CD4-positive, alpha-beta T cell treated with Interleukin-15 for 1 hour (primary cell): ENCODE measurements at places on chromosomes 1 and 21.

- DNase-seq: no peak
Measured at GRCh38 chr1:226066415-226067078, 4.0 kb downstream of the H3-3A start.

GRCh38 chr1:25758466-25759070, 41.4 kb upstream of the SELENON start:
- DNase-seq: no peak

GRCh38 chr1:94103608-94104007, 17.3 kb downstream of the ABCA4 start:
- no peak for DNase-seq

GRCh38 chr1:117592155-117592554, 13.7 kb upstream of the TENT5C start:
- no peak for DNase-seq

DNA sequence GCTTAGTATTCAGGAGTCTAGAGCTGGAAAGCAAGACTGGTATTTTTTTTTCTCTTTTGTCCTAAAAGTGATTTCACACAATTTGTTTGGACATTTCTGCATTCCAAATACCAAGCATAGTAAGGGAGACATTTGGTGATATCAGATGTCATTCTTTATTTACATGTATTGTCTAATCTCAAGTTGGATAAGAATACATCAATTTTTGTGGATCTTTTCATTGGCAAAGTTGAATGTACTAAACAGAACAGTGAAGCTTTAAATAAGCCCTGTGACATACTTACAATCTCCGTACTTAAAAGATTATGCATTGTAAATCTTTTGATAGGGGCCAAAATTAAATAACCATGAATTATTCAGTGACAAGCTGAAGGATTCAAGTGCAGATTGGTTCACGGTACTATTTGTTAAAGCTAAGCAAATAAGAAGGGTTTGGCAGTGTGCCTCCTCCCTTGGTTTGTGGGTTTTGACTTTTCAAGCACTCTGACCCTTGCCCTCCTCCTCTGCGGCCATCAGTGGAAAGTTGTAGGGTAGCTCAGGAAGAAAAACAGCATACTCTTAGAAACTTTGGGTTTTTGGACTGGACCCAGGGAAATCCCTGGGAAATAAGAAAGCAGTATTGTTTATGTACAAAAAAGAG, 663.7 kb downstream of the ADGRL2 start:
- no peak for DNase-seq

GRCh38 chr1:157448636-157449035, 103.7 kb downstream of the FCRL5 start:
- DNase-seq: no peak

DNA sequence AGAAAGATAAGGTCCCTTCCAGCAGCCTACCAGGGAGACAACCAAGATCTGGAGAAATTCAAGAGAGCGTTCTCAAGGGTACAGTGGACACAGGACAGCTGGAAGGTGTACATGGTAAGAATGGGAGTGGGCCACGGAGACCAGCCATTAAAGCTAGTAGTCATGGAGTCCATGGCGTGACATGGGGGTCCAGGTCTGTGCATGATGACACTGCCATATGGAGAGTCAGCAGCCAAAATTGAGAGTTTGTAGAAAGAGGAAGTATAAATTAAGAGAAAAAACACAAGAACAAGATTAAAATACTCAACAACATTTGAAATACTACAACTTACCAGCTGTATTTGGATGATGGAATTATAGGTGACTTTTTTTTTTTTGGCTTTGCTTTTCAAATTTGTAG, 7.9 kb upstream of the LORICRIN start:
- no peak for DNase-seq

DNA sequence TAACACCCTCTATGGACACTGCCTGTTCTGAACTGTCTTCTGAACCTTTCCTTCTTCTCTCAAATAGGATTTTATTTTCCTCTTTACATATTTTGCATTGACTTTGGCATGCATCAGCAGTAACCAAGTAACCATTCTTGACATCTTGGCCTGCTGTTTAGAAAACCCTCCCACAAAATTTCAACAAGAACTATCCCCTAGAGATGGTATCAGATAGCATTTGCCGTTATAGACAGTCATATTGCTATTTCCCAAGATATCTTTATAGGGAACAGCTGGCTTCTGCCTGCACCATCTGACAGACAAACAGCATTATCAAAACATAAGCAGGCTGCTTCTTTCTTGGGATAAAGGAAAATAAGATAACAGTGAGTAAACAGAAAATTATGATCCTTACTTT, 54.7 kb downstream of the LHX8 start:
- no peak for DNase-seq

- no peak for DNase-seq
Measured at GRCh38 chr21:42140196-42140934, 69.2 kb downstream of the UMODL1 start.

DNA sequence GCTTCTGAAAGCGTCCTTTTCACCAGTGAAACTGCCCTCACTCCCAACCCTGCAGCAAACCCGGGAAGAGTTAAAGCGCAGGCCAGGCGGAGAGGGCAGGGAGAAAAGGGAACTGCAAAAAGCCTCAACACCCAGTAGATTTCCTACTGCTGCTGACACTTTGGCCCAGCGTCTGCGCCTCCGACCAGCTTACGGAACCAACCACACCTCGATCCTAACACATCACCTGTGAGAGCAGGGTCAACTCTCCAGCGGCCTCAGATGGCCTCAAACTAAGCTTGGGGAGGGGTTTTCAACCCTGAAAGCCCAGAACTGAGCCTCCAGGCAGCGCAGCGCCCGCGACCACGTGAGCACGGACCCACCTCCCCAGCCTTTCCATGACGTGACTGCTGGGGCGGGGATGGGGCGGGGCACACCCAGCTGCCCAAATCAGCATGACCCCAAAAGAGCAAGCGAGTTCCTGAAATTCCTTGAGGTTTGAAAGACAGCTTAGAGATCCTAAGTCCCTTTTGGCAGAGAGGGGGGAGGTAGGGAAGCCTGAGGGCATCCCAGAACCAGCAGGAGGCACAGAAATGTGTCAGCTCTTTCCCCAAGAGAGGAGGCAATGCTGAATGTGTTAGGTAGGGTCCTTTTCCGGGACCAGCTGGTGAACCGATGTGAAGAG, 59.1 kb downstream of the ITPKB start:
- DNase-seq: peak; percentile 83

DNA sequence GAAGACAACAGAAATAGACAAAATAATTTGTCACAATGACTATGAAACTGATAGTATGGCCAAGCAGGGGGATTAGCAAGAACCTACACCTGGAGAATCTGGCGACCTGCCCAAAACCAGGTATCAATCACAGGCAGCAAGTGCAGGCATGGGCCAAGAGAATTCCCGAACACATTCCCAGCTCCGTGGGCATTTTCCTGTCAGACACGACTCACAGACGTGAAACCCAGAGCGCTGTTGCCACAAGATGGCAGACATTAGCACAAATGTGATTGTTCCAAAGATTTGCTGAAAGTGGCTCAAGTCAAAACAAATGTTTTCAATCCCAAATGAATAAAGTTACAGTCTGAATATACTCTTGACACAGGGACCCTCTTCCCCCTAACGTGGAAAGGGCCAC, 36.8 kb downstream of the HLCS start:
- no peak for DNase-seq

DNA sequence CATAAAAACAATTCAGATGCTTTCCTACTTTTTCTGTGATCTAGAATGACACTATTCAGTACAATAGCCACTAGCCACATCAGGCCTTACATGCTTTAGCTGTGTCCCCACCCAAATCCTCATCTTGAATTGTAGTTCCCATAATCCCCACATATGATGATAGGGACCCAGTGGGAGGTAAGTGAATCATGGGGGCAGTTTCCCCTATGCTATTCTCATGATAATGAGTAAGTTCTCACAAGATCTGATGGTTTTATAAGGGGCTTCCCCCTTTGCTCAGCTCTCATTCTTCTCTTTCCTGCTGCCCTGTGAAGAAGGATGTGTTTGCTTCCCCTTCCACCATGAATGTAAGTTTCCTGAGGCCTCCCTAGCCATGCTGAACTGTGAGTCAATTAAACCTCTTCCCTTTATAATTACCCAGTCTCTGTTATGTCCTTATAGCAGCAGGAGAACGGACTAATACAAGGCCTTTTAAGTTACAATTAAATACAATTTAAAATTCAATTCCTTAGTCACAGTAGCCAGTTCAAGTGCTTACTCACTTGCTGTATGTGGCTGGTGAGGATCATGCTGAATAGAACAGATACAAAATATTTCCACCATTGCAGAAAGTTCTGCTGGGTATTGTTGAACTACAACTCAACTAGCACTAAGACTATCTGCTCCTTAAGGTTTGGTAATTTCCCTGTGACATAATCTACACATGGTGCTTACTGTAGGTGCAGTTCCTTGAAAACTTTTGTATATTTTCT, 106.7 kb downstream of the SCMH1 start:
- no peak for DNase-seq

- no peak for DNase-seq
Measured at GRCh38 chr1:78078358-78078757, 32.6 kb downstream of the GIPC2 start.

DNA sequence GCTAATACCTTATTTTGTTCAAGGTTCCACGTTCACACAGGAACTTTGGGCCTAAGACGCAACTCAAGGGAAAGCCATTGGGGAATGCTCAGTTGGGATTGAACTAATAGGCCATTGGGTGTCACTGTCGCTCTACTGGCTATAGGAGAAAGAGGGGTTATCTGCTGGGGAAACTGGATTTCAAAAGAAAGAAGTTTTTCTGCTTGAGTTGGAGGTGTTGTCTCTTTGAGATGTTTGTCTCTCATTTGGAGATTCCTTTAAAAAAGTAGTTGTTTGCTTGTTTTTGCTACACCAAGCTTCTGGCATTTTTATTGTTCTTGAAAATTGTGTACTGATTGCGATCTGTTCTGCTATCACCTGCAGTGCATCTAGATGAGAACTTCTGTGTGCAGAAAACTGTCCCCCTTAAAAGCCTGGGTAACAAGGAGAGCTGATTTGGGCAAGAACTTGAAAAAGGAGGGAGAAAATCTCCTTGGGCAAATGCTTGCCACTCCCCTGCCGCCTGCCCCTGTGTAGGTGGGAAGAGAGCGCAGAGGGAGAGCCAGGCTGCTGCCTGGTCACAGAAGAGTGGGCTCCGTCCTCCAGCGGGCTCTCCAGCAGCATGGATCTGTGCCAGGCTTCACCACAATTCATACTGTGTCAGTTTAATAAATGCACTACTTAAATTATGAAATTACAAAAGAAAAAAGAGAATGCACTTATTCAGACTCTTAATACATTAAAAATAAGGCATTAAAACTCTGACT, 39.9 kb downstream of the PEX14 start:
- no peak for DNase-seq

GRCh38 chr1:234132795-234133194, 228.3 kb downstream of the SLC35F3 start:
- no peak for DNase-seq

- DNase-seq: no peak
Measured at GRCh38 chr1:52792036-52792435, 50.5 kb upstream of the ZYG11A start.

DNA sequence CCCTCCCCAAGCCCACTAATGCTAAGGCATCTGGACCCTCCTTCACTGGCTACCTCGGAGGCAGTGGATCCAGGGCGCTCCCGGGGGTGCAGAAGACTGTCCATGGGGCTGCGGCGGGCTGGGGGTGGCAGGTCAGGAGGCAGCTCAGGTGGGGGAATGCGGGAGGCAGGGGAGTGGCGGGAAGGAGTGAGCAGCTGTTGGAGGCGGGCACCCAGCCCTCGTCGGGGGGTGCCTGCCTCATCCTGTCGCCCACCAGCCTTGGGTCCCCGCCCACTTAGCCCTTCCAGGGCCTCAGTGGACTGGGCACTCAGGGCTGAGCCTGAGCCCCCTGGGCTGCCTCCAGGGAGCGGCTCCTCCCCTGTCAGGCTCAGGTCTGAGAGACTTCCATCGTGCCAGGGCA, 10.7 kb upstream of the GATAD2B start:
- no peak for DNase-seq

- DNase-seq: no peak
Measured at GRCh38 chr1:193569096-193569982, 382.9 kb upstream of the B3GALT2 start.

DNA sequence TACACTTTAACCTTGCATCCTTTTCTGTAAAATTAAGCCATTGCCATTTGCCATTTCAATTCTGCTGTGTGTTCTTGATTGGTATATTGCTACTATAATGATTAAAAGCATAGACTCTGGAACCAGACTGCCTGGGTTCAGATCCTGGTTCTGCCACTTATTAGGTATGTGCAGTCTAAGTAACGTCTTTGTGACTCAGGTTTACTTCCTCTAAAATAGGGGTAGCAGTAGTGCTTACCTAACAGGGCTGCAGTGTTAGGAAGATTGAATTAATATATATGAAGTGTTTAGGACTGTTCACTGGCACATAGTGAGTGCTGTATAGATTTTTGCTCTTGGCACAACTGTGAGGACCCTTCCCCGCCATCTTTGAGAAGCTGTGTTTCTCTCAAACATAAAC, 4.4 kb downstream of the CDC42 start:
- DNase-seq: no peak

DNA sequence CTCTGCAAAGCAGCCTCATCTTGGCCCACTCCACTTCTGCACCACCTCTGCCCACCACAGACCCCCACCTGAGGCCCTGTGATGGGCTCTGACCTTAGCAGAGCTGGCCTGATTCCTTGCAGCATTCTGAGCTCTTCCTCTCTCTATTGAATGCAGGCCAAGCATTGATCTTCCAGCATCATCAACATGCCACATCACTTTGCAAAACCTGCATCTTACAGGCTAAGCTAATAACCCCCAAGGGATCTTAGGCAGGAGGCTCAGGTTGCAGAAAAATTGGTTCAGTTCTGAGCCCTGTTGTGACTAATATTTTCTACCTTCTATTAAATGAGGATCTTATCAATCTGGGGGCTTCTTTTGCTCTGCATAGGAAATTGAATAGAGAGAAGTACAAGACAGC, 78.7 kb downstream of the ATP1A1 start:
- no peak for DNase-seq

DNA sequence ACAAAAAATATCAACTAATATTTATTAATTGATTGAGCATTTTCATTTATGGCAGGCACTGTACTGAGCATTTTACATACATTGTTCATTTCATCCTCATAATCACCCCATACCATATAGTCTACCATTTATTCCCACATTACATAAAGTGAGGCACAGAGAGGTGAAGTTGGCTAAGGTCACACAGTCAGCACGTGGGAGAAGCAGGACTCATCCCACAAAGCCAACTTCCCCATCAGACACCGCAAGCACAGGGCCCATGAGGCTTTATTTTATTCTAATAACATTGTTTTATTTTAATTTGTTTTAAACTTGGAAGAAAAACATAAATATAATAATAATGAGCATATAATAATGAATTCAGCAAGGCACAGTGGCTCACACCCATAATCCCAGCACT, 43.1 kb upstream of the CAPZB start:
- no peak for DNase-seq
